ENCODE measurements at places on chromosomes 6 and 20.

- no peak for DNase-seq
These were observed 184.0 kb upstream of the FLRT3 start for GRCh38 chr20:14521436-14521835.

DNA sequence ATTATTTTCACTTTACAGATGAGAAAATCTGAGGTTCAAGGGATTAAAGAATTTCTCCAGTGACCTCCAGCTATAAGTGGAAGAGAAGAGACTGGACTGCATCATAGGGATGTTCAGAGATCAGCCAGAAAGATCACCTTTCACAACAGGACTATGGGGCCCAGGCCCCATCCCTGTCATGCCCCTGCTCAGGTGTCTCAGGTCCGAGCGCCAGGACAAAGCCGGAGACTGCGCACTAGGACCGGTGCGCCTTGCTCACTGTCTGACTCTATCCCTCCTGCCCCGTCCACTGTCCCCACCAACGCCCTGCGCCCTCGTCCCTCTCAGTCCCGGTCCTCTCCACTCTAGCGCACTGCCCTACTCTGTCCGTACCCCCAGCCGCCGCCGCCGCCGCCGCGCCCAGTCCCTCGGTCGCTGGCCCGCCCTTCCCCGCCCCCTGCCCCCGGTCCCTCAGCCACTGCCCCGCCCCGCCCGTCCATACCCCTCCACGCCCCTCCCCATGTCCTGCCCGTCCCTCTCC is 521 bp upstream of the RAD21L1 start:
- no peak for DNase-seq

- no peak for DNase-seq
These were observed 89.2 kb downstream of the CD164 start for GRCh38 chr6:109292983-109293586.

DNA sequence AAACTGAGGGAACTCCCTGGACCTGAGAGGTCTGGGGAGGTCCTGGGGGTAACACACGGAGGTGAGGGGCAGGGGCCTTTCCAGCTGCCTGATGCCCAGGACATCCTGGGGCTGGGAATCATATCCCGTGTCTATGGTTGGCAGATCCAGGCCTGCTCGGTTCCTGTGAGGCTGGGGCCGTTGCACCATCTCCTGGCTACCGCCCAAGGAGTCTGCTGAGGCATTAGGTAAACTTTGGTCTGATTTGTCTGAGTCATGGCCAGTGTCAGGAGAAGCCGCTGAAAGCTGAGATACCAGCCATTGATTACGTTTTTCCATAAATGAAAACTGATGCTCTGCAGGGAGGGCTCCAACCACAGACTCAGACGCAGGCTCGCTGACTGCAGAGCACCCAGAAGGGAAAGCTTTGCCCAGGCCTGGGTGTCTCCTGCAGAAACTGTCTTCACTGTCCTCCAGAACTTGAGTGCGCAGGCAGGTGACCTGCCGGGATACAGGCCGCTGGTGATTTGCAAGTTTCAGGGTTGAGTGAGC is 14.2 kb downstream of the TRAF3IP2 start:
- peak; percentile 76 for DNase-seq

DNA sequence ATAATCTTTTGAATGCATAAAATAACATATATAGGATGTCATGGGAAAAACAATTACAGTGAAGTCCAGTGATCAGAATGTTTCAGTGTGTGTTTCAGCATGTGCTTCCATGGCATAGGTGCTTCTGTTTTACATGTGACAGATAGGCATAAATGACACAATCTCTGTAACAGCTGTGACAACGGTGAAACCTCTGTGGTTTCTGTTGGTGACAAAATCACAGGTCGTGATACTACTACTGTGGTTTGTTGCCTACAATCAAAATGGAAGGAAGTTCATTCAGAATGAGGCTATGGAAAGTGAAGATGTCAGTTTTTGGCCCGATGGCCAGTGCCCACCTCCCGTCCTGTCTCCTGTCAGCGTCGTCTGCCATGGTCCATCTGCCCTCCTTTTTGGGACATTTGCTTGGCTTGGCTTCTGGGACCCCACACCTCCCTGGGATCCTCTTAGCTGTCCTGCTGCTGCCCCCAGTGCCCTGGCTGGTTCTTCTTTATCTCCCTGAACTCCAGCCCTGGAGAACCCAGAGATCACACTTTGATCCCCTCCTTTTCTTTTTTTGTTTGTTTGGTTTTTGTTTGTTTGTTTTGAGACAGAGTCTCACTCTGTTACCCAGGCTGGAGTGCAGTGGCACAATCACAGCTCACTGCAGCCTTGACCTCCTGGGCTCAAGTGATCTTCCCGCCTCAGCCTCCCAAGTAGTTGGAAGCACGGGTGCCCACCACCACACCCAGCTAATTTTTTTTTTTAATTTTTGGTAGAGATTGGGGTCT is 79.3 kb upstream of the NAA20 start:
- DNase-seq, result no peak

GRCh38 chr20:35788796-35789195 is 17.0 kb downstream of the PHF20 start:
- DNase-seq, result no peak

DNA sequence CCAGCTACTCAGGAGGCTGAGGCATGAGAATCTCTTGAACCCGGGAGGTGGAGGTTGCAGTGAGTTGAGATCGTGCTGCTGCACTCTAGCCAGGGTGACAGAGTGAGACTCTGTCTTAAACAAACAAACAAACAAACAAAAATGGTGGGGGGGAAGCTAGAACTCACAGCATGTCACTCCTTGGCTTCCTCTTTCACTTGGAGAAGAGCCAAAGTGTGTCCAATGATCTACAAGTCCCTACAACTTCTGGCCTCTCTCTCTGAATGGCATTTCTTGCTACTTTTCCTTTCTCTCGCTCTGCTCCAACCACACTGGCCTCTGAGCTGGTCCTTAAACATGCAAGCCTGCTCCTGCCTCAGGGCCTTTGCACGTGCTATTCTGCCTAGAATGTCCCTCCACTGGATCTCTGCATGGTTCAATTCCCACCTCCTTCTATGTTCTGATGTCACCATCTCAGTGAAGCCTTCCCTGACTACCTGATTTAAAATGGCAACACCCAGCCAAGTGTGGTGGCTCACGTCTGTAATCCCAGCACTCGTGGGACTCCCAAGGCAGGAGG is 8.1 kb downstream of the TLDC2 start:
- DNase-seq, result no peak

Data from SHP77 (cell line).